ENCODE measurements at places on chromosomes 16 and 17.

- DNase-seq = no peak
These were observed 4.5 kb upstream of the SNX20 start for GRCh38 chr16:50685462-50686063.

- no peak for DNase-seq
These were observed 125.7 kb downstream of the XYLT1 start for GRCh38 chr16:17345043-17345442.

DNA sequence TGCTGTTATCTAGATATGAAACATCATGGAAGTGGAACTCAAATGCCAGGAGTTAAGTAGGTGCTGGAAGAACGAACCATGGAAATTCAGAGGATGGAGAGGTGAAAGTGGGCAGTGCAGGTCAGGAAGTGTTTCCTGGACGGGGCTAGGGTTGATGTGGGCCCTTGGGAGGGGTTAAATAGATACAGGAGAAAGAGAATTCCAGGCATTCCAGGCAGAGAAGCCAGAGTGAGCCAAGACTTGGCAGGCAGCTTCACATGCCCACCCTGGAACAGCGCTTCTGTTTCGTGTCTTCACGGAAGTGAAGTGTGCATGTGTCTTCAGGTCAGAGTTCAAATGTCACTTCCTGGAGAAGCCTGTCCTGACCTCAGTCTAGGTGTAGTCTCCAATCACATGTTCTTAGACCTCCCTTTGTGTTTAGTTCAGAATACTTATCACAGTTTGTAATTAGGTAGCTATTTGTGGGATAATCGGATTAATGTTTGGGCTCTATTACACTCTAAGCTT lies 41.3 kb downstream of the GP2 start:
- DNase-seq = no peak

- no peak for DNase-seq
These were observed 236.1 kb upstream of the CDH5 start for GRCh38 chr16:66130296-66130905.

DNA sequence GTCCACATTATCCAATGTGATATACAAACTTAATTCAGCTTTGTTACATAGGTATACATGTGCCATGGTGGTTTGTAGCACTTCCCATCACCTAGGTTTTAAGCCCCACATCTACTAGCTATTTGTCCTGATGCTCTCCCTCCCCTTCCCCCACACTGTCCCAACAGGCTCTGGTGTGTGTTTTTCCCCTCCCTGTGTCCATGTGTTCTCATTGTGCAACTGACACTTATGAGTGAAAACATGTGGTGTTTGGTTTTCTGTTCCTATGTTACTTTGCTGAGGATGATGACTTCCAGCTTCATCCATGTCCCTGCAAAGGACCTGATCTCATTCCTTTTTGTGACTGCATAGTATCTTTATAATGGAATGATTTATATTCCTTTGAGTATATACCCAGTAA lies 196.7 kb downstream of the CDH11 start:
- DNase-seq = no peak

DNA sequence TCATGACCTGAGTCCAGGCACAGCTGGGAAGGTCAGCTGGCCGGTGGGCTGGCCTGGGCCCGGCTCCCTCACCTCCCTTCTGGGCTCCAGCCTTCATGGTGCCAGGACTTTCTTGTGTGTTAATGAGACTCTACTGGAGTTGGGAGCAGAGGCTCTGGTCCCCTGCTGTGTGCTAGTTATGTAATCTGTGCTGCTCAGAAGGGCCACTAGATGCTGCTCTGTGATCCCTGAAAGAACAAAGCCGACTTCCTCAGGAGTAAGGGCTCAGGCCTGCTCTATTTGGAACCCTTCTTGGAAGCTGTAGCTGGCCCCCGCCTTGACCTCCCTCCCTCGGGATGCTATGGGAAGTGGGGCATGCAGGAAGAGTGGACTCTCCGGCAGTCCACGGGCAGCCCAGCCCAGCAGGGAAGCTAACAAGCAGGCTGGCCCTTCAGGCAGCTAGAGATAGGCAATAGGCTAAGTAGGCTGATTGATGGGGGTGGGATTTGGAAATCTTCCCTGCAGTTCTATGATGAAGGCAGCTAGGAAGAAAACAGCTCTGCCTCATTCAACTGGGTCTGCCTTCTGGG lies 3.3 kb upstream of the CDK5R1 start:
- DNase-seq = peak; percentile 69

- no peak for DNase-seq
These were observed 8.5 kb downstream of the NAGPA start for GRCh38 chr16:5025171-5025632.

GRCh38 chr17:81228420-81228819 lies 5.7 kb upstream of the CEP131 start:
- DNase-seq = no peak

DNA sequence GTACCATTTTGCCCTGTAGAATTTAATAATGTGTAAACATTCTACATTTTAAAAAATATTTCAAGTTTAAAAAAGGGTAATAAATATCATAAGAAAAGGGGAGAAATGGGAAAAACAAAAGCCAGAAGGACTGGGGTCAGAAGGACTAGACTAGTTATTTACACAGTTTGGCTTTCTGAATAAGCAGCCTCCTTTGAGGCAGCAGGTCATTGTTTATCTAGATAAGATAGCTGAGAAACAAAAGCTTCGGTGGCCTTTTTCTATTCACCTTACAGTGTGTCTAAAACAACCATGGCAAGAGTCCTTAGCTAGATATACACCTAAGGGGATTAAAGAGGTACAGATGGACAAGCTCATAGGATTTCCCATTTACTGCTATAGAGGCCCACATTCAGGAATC lies 396.5 kb upstream of the PMFBP1 start:
- no peak for DNase-seq

- DNase-seq = no peak
These were observed 17.3 kb downstream of the SOCS3 start for GRCh38 chr17:78342449-78343186.

DNA sequence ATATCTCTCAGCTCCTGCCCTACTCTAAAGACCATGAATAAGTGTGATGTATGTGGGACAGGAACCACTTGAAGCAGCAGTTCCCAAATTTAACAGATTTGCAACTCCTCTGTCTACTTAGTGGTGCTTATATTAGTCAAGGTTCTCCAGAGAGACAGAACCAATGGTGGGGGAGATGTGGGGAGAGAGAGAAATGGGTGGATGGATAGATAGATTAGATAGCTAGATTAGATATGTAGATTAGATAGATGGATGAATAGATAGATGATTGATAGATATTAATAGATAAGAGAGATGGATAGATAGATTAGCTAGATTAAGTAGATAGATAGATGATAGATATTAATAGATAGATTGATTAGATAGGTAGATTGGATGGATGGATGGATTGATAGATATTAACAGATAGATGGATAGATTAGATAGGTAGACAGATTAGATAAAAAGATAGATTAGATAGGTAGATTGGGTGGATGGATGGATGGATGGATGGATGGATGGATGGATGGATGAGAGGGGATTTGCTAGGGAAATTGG lies 154.0 kb upstream of the NOL11 start:
- DNase-seq = no peak

GRCh38 chr17:82280537-82280936 lies 7.0 kb upstream of the CSNK1D start:
- no peak for DNase-seq

DNA sequence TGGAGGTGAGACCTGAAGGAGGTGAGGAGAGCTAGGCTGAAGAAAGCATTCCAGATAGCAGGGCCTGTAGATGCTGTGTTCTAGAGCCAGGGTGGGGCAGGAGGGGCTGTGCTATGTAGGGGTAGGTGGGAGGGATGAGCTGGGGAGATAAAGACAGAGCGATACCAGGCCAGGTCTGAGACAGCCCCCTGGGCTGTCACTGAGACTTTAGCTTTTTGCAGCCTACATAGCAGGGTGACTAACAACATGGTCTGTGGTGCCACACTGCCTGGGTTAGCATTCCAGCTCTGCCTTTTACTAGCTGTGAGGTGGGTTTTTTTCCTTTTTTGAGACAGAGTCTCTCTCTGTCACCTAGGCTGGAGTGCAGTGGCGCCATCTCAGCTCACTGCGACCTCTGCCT lies 14.3 kb downstream of the NUP85 start:
- DNase-seq = no peak

GRCh38 chr17:40559954-40560591 lies 5.2 kb downstream of the CCR7 start:
- peak; percentile 79 for DNase-seq

- DNase-seq = no peak
These were observed 4.7 kb downstream of the PAFAH1B1 start for GRCh38 chr17:2598166-2598565.

DNA sequence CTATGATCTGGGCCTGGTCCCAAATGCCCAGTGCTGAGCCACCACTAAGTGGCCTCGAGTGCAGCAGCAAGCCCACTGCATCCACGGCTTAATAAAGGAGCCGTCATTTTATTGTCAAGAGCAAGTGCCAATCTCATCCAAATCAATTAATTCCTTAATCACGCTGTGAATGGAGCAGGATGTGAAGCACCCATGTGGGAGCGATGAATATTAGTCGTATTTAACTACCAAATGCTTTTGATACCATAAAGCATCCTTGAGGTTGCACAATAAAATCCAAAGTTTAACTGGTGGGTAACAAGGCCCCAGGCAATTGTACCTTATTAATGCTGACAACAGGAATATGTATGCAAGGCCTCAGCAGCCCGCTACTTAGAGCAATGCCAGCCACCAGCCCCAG lies 226.0 kb upstream of the C16orf82 start:
- DNase-seq = no peak

GRCh38 chr16:73949574-73950320 lies 346.9 kb upstream of the PSMD7 start:
- no peak for DNase-seq

- no peak for DNase-seq
These were observed 211.1 kb downstream of the IRX3 start for GRCh38 chr16:54075446-54075845.

DNA sequence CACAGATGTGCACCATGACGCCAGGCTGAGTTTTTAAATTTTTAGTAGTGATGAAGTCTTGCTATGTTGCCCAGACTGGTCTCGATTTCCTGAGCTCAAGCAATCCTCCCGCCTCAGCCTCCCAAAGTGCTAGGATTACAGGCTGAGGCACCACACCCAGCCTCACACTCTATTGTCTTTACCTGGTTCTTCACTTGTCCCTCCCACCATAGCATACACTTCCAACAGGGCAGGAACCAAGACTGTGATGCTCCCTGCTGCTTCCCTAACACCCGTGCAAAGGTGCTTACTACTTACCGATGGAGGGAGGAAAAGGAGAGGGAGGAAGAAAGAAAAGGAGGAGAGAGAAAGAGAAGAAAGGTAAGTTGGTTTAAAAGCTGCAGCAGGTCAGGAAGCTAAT lies 41.4 kb upstream of the MEIOC start:
- DNase-seq = no peak

DNA sequence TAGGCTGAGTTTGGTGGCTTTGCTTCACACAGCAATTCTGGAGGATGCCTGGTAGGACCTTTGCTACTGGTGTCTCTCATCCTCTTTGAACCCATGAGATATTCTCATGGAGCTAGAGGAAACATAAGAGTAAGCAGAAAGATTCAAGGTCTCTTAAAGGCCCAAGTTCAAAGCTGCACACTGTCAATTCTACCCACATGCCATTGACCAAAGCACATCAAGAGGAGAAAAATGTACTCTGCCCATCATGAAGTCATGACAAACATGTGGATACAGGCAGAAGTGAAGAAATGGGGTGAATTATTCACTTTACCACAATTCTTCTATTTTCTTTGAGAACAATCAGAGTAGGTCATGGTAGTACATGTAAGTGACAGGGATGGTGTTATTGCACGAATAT lies 13.1 kb downstream of the SKA2 start:
- no peak for DNase-seq

GRCh38 chr16:3062553-3062952 lies 2.9 kb upstream of the IL32 start:
- DNase-seq = no peak

DNA sequence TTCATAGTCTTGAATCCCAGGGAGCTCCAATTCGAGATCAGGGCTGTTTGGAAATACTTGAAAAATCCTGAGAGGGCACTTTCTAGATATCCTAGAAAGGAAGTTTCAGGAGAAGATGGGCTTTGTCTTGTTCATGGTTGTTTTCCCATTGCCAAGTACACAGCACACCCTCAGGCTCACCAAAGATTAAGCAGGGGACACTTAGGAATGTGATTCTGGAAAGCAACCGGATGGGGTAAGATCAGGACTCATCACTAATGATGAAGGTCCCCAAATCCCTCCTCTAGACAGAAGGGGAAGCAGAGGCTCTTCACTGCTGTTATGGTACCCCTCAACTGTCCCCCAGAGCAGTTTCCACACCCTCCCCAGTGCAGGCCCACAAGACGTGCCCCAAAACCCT lies 40.7 kb downstream of the VAC14 start:
- no peak for DNase-seq

GRCh38 chr17:51422634-51423033 lies 162.3 kb downstream of the UTP18 start:
- DNase-seq = no peak

- no peak for DNase-seq
These were observed 186.2 kb upstream of the WSCD1 start for GRCh38 chr17:5883775-5884665.

GRCh38 chr17:17774009-17774881 lies 62.5 kb downstream of the SREBF1 start:
- no peak for DNase-seq

DNA sequence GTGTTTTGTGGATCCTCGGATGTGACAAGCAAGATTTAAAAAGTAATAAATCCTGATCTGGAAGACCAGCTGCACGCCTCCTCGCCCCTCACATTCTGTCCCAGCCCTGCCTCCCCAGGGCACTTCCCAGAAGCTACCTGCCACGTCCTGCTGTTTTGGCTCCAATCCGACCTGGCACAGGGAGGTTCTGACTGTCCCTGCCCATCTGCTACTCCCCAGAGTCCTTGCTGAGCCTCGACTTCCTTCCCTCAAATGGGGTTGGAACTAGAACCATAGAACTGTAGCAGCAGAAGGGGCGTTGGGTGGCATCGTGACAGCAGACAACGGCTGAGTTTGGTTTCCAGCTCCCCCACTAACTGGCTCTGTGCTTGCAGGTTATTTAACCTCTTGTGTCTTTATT lies 71.7 kb downstream of the RPH3AL start:
- no peak for DNase-seq

- DNase-seq = no peak
These were observed 855 bp downstream of the SLC22A31 start for GRCh38 chr16:89199241-89200123.

- DNase-seq = no peak
These were observed 10.6 kb downstream of the AARSD1 start for GRCh38 chr17:42953669-42954068.

DNA sequence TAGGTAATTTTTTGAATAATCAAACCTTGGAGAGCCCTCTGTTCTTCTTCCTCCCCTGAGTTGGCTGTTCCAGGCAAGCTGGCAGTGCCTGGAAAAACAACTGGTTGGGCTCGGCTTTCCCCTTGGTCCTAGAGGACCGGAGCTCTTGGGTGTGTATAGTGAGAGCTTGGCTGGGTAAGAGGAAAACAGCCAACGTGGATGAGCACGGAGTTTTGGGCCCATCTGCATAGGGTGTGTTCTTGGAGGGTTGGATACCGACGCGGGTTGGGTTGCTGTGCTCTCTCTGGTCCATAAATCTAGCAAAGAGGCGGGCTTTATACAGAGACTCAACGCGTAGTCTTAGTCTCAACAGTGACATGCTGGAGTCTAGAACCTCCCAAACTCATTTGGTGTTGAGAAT lies 23.2 kb downstream of the ITGB3 start:
- peak; percentile 45 for DNase-seq
